Stimulated activated CD8-positive, alpha-beta memory T cell treated with anti-CD3 and anti-CD28 coated beads, Interleukin-4, amount 100 ng/mL, for 1 hour (primary cell): ENCODE measurements at places on chromosomes 2 and 18.

- DNase-seq, result no peak
Measured at GRCh38 chr2:128304715-128305554, 13.7 kb downstream of the HS6ST1 start.

DNA sequence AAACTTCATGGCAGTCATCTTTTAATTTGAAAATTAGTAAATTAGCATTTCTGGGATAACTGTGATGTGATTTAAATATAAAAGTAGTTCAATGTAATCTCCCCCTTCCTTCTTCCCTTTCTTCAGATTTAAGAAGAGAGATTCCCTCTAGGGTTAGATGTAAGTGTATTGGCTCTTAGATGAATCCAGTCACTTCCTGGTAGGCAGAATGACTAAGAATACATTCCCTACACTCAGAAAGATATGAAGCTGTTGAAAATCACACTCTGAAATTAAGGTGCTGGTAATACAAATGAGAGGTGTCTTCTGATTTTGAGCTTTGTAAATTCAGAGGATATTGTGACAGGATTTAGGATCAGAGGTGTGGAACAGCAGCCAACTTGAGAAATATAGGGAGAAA, 71.6 kb downstream of the TDRD15 start:
- no peak for DNase-seq

- DNase-seq, result no peak
Measured at GRCh38 chr2:12399240-12399639, 317.5 kb upstream of the TRIB2 start.

DNA sequence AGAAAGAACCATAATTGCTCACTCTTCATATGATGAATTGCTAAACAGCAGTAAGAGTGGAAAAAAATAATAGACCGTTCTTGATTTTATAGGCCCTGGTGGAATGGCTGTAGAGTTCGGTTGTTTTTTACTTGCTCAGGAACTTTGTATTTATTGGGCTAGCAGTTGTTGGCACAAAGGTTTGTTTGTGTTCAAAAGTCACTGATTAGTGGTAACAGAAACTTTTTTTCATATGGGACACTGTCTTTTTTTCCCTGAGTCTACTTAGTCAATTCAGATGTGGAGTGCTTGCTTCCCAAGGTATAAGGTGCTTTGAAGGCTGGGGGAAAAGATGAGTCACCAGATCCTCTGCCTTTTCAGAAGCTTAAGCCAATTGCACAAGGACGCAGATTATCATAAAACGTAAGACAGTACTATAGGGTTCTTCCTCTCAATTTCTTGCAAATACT, 25.8 kb downstream of the PHLPP1 start:
- DNase-seq, result no peak

DNA sequence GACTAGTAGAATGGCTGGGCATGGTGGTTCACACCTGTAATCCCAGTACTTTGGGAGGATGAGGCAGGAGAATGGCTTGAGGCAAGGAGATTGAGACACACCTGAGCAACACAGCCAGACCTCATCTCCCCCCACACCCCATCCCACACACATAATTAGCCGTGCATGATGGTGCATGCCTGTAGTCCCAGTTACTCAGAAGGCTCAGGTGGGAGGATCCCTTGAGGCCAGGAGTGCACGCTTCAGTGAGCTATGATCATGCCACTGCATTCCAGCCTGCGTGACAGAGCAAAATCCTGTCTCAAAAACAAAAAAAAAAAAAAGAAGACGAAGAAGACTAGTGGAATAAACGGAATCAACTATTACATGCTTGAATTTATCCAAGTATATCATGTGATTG, 150.0 kb downstream of the STK39 start:
- DNase-seq, result no peak

- DNase-seq, result no peak
Measured at GRCh38 chr2:151947813-151948165, 119.6 kb upstream of the ARL5A start.

GRCh38 chr2:12302691-12303090, 414.0 kb upstream of the TRIB2 start:
- no peak for DNase-seq

DNA sequence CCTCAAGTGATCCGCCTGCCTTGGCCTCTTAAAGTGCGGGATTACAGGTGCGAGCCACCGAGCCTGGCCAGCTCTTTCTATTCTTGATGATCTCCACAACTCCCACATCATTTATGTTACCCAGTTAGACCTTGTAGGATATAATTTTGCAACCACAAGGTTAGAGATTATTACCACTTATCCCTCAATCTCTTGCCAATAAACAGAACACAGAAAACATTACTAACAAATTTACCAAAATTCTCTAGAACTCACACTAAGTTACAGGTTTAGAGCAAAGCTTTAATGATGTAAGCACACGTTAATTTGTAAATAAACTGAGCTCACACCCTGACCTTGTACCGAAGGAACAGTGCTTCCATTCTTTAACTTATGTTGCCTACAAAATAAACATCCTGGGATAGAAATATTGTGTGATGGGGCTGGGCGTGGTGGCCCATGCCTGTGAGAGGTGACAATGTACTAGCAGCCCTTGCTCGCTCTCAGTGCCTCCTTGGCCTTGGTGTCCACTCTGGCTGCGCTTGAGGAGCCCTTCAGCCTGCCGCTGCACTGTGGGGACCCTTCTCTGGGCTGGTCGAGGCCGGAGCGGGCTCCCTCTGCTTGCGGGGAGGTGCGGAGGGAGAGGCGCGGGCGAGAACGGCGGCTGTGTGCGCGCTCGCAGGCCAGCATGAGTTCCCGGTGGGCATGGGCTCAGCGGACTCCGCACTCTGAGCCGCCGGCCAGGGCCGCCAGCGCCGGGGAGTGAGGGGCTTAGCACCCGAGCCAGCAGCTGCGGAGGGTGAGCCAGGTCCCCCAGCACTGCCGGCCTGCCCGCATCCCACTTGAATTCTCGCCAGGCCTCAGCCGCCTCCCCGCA, 42.1 kb upstream of the ITSN2 start:
- no peak for DNase-seq

DNA sequence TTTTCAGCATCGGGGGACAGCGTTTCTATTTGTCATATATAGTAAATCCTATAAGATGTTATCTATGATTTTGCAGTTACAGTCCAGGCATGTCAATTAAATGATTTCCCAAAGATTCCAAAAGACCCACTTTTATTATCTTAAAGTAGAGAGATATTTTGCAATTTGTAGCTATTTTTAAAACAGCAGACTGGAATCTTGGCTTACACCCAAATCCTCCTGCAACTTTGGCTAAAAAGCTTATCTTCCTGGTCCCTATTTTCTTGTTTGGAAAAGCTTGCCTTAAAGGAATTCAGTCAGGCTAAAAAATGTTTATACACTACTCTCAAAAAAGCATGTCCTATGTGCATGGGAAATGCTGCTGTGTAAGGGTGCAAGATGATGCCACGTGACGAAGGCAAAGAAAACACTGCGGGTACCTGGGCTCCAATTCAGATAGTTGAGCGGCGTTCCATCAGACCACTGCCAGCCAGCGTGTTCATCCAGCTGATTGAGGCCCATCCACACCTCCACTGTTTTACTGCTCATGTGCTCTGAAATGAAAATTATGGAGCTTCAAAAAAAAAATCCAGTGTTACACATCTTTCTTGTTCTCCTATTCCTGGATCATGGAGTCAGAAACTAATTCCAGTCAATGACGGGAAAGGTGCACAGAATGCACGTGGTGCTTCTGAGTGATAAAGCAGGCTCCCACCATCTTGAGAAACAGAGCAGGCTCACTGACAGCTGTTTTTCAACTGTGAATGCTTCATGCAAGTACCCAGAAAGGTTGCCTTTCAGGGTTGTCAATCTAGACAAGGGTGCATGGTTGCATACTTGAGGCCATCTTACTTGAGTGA, 33.8 kb downstream of the PLA2R1 start:
- DNase-seq, result no peak

GRCh38 chr2:3639653-3640052, 18.3 kb upstream of the ALLC start:
- no peak for DNase-seq

DNA sequence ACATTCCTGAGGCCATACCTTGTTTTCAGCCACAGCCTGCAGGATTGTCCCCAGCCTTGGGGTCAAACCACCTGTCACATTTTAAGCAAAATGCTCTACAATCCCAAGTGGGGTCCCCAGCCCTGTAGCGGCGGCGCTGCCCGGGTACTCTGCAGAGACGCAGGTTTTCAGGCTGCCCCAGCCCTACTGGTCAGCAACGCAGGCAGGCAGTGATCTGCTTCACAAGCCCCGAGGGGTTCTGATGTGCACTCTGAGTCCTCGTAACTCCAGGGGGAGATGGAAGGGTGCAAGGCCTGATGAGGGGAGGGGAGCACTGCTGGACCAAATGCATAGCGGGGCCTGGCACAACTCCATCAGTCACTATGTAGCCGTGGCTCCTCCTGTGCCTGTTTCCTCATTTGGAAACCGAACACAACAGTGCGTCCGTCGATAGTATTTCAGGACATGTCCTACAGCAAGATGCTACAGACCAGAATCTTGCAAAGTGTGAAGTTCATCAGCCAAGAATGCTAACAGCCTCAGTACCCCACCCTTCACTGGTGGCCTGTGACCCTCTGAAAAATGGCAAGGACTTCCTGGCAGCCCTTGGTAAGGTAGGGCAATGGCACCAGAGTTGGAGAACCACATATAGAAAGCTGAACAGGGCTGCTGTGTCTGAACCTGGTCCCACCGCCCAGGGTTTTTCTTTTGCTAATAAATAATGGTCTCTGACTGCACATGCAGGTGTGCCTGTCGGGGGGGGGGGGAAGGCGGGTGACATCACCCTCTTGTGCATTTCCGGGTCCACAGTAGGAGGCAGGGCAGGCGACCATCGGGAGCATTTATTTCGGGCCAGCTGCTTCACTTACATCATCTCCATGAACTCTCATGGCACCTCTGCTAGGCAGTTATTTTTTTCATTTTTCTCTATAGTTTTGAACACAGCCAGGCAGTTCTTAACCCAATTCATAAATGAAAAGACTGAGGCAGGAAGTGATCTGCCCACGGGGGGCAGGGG, 50.6 kb upstream of the TFCP2L1 start:
- no peak for DNase-seq

DNA sequence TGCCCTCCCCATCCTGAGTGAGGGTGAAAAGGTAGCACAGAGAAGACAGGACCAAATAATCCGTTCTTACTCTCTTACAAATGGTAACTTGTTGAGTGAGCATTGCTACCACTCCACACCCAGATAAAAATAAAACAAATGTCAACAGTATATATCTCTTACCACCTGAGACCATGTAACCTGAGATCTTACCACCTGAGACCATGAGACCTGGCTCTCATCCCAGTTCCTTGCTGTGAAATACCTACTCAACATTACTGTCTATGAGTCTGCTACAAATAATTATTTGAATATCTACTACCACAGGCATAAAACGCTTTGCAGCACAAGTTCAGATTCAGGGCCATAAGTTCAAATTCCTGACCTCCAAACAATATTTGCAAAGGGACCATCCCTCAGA, 234.7 kb downstream of the C1D start:
- no peak for DNase-seq

DNA sequence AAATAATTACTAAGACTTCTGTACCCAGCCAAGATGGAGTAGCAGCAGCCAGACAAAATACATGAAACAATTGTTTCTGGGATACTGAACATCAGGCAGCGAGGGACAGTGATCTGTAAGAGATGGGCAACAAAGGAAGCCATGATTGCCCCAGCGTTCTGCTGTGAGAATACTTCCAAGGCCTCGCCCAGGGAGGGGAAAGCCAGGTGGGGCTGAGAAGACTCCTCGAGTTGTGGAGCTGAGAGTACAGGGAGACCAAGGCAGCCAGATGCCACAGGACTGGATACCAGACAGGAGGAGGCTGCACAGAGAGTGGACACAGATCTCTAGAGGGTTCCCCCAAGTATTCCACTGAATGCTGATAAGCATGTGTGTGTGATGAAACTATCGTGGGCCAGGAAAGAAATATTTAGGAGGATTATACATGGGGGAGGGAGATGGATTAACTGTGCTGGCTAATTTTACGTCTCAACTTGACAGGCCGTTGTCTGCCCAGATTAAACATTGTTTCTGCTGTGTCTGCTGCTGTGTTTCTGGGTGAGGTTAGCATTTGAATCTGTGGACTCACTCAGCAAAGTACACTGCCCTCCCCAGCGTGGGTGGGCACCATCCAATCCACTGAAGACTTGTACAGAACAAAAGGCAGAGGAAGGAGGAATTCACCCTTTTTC, 10.2 kb upstream of the LIMS2 start:
- DNase-seq, result no peak

DNA sequence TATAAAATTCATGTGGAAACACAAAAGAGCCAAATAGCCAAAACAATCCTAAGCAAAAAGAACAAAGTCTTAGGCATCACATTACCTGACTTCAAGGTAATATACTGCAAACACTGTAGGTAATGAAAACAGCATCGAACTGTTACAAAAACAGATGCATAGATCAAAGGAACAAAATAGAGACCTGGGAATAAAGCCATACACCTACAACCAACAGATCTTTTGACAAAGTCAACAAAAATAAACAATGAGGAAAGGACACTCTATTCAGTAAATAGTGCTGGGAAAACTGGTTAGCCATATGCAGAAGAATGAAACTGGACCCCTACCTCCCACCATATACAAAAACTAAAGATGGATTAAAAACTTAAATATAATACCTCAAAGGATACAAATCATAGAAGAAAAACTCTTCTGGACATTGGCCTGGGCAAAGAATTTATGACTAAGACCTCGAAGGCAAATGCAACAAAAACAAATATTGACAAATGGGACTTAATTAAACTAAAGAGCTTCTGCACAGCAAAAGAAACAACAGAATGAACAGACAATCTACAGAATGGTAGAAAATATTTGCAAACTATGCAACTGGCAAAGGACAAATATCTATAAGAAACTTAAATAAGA, 218.0 kb downstream of the PHLPP1 start:
- no peak for DNase-seq

GRCh38 chr2:138269765-138270164, 231.8 kb upstream of the SPOPL start:
- no peak for DNase-seq

DNA sequence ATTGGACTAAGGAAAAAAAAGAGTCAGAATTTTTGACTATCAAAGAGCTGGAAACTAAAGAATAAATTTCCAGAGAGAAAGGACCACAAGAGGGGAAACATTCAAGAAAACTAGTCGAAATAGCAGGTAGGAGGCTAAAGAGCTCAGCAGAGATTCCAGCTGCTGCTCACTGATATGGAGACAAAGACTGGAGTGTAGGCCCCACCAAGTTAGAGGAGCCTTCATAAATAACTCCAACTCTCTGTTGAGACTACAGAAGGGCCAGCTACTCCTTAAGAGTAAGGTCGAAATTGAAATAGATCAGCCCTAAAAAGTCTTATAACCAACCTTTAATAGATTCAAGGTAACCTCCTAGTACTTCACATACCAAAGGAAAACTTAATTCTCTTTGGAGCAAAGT, 31.1 kb downstream of the SS18 start:
- no peak for DNase-seq

GRCh38 chr2:174153757-174154680, 94.3 kb downstream of the OLA1 start:
- no peak for DNase-seq
